ENCODE measurements at places on chromosomes 1 and 21.

DNA sequence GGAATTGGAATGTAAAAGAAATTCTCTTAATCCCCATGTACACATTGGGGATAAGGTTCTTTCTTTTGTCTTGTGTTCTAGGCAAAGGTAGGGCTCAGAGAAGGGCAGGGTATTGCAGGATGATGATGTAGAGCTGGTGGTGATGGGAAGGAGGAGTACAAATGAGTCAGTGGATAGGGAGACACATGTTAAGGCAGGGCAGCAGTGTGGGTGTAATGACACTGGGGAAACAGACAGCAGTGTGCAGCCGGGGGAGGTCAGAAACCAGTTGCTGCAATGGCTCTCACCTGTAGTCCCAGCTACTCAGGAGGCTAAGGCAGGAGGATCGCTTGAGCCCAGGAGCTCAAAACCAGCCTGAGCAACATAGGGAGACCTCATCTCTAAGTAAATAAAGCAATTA lies 5.1 kb downstream of the NLRP3 start:
- peak; percentile 45 for DNase-seq

DNA sequence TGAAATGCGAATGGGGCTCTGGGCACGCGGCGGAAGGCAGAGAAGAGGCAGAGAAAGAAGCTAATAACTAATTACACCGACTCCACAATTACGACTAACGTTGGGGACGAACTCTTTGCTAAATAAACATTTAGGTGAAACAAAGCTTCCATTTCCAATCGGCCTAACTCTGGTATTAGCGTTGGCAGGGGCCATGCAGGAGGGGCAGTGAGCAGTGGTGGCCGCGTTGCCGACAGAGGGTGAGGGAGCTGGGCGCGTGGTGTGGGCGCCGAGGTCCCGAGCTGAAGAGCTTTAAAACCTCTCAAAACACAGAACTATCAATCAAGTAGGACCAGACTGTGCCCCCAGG lies 553 bp upstream of the NDUFV3 start:
- no peak for DNase-seq

- DNase-seq: no peak
These were observed 51.1 kb downstream of the DISP3 start for GRCh38 chr1:11529763-11530730.

- DNase-seq: no peak
These were observed 857 bp downstream of the FAM3B start for GRCh38 chr21:41317458-41317857.

- peak; percentile 17 for DNase-seq
These were observed 132.0 kb downstream of the FOXD2 start for GRCh38 chr1:47569681-47570470.

DNA sequence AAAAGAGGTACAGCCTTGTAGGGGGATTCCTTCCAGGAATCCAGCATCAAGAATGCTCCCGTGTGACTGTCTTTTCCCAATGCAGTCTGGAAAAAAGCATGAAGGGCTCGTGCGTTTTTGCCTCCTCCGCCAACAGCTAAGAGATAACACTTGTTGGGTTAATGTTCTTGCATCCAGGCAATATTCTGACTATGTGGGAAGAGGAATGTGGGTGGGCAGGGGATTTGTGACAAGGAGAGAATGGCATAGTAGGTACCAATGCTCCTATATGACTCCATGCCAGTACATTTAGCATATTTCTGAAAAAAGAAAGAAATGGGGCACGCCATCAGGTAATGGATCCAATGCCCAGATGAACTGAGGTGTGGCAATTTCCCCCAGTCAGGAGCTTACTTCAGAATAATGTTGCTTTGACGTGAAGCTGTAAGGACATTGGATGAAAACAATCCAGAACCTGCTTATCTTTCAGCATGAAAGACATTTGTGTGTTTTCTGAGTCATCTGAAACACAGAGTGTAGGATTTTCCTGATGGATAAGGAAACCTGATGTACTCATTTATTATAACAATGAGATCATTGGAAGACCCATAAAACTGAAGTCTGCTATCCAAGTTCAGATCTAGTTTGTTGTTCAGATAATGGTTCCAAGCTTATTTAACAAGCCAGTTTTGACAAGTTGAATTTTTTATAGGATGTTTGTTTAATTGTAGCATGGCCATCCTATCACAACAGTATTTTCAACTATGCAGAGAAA lies 105.5 kb downstream of the LYPLAL1 start:
- no peak for DNase-seq

GRCh38 chr1:160431006-160431405 lies 30.6 kb downstream of the VANGL2 start:
- DNase-seq: no peak

DNA sequence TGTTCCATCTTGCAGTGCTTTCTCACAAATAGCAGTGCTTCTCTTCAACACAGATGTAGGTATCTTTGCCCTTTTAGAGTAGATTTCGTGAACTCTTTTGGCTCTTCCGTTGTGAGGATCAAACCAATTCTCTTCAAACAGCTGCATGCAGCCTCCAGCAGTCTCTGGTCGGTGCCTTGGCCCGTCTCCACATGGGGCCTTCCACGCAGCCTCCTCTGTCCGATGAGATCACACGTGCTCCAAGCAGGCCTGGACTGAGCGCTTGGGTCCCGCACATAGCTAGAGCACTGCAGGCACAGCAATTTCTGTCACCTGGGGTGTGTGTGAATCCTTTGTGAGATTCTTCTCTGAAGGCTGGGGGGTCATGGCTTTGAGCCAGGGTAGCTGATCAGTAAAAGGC lies 82.8 kb upstream of the KCNE2 start:
- no peak for DNase-seq

- DNase-seq: no peak
These were observed 16.0 kb downstream of the FNBP1L start for GRCh38 chr1:93463960-93464359.

GRCh38 chr21:40575976-40576375 lies 271.0 kb downstream of the DSCAM start:
- no peak for DNase-seq

- DNase-seq: no peak
These were observed 8.9 kb upstream of the C4BPB start for GRCh38 chr1:207079706-207080241.

GRCh38 chr1:153478047-153478691 lies 17.7 kb upstream of the S100A7 start:
- no peak for DNase-seq

DNA sequence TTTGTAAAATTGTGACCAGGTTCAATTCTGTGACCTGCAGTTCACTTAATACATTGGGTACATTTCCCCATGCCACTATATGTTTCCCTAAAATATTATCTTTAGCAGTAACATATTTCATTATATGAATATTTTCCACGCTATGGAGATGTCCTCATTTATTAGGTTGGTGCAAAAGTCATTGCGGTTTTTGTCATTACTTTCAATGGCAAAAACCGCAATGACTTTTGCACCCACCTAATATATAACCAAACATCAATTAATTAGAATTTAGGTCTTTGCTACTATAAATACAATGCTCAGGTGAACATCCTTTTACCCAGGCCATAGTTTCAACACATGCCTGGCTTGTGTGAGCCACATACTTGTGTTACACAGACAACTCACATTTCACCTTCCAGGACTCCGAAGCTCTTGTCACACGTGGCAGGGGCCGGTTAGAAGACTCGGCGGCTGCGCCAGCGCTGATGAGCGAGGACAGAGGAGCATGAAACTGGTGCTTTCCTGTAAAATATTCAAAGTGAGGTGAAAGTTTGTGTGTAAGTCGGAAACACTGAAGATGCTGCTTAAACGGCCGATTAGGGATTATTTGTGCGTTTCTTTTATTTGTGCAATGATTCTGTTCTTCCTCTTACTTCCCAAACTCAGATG lies 215.5 kb downstream of the KIF26B start:
- no peak for DNase-seq

- no peak for DNase-seq
These were observed 19.5 kb upstream of the IGSF21 start for GRCh38 chr1:18088077-18088594.

- no peak for DNase-seq
These were observed 14.0 kb upstream of the SGIP1 start for GRCh38 chr1:66519992-66520391.

GRCh38 chr1:118960026-118960561 lies 28.0 kb downstream of the TBX15 start:
- DNase-seq: no peak

GRCh38 chr1:6447016-6447817 lies 18.8 kb downstream of the TNFRSF25 start:
- no peak for DNase-seq

- DNase-seq: no peak
These were observed 1.3 kb upstream of the CTRC start for GRCh38 chr1:15436881-15437442.

GRCh38 chr1:202304375-202304774 lies 37.4 kb downstream of the UBE2T start:
- no peak for DNase-seq

DNA sequence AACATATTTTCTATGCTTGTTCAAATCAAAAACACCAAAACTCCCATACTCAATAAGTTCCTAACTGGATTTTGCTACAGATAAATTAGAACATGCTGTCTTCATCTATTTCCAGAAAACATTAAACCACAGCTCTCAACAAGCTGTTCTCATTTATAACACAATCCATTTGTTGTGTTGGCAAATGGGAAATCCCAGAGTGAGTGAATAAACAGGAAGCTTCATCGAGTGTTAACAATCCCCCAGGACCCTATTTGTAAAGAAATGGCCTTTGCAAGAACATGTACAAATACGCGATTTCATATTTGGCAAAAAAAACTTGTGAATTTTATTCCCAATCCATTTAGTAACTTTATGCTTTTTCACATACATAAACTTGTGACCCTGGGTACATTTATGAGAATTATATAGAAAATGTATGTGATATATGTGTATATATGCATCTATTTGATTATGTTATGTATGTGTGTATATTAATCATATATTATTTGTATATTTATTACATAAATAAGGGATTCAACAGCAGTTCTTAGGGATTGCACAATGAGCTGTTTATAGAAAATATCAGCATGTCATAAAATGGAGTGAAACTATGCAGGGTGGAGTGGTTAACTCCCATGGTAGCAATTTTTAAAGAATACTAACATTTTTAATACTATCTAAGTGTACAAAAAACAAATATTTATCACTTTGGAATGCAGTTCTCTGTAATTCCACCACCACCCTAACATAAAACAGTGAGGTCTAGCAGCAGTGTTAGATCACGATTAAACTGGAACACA lies 160.0 kb downstream of the NEGR1 start:
- no peak for DNase-seq

- no peak for DNase-seq
These were observed 38.5 kb upstream of the ACTRT2 start for GRCh38 chr1:2982615-2983318.

Data from NB4 (cell line).